ENCODE measurements at places on chromosomes 3 and 15.

DNA sequence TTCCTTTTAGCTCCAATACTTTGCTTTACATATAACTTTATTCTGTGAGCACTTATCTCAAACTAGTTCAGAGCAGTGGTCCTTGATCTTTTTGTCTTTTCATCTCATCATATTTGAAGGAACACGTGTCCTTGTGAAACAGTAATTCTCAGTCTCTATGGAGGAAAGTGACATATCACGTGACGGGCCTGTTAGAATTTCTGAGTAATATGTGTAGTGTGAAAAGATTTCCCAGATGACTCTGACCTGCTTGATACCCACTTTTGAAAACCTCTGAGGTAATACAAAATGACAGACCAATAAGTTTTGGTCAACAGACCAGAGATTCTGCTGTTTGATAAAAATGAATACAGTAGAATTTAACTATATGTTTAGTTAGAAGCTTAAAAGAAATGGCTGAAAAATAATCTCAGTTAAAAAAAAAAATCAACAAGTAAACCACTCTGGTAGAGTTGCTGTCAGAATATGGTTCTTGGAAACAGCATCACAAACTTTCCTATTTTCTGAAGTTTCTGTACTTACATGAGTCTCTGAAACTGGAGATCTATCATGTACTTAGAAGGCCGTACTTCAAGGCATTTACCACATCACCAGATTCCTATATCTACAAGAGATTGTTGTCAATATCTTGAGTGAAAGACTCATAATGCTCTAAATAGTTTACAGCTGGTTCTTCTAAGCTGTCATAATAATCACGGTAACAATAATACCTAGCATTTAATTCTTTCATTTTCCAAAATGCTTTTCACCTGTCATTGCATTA is 590.2 kb upstream of the TBL1XR1 start:
- DNase-seq, result no peak

DNA sequence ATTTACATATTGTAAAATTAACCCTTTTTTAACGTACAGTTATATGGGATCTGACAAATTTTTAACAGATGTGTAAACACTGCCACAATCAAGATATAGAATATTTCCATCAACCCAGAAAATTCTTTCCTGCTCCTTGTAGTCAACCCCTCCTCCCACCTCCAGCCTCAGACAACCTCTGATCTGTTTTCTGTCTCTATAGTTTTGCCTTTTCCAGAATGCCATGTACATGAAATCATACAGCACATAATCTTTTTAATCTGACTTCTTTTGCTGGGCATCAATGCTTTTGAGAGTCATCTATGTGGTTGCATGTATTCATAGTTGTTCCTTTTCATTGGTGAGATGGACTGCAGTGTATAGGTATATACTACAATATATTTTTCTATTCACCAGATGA is 153.0 kb downstream of the SMAD6 start:
- no peak for DNase-seq

- DNase-seq, result no peak
These were observed 522.1 kb downstream of the UNC13C start for GRCh38 chr15:54500330-54500729.

DNA sequence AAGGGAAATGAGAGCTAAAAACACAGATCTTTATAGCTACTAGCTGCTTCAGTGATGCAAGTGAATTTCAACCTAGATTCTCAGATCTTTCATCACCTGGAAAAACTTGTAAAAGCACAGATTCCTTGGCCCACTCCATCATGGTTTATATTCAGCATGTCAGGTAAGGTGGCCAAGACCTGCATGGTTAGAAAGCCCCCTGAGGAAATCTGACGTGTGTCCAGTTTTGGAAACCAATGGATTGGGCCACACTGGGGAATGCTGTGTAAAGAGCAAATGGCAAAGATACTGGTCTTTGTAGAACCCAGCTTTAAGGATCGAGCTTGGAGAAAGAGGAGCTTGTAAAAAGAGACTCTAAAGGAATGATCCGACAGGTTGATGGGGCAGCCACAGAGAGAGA is 397.0 kb upstream of the ARRDC4 start:
- DNase-seq, result no peak

DNA sequence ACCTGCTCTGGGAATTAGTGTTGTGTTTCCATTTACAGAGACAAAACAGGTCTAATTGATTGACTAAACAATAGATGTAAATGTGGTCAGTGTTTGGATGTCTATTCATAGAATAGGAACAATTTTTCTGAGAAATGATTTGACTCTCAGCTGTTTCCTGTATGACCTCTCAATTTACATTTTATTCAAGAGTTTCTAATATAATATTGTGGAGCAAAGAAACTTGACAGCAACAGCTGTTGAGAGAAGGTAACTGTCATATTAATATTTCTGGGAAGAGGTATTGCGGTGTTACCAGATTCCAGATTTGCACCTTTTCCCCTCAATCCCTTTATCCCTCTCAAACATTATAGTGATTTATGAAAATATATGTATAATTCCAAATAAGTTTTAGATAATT is 3.7 kb upstream of the NR1I2 start:
- DNase-seq, result no peak

GRCh38 chr3:106534206-106534605 is 665.4 kb upstream of the CBLB start:
- no peak for DNase-seq

DNA sequence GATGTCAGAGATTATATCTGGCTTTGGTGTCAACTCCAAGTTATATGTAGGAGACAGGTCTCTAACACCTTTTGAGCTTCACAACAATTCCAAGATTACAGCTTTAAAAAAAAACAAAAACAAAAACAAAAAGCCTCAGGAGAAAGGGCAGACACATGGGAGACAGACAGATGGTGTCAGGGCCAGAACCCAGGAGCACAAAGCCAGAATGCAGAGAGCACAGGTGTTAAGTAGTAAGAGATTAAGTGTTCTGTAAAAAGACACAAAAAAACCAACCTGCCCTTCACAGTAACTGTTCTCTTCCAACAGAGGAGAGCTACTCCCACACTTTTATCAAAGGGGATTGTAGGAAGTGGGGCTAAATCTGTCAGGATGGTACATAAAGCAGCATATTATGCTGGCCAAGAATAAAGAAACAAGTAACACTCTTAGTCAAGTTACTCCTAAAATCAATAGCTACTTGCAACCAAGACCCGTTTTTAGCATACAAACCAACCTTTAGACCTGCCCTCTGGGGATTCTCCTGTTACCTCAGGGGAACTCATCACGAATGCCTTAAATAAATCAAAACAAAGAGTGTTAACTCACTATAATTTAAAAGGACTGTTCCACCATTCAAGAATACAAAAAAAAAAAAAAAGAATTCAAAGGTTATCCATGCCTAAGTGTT is 5.9 kb downstream of the CPEB1 start:
- no peak for DNase-seq

GRCh38 chr3:172138792-172139507 is 99.6 kb downstream of the FNDC3B start:
- DNase-seq, result no peak

DNA sequence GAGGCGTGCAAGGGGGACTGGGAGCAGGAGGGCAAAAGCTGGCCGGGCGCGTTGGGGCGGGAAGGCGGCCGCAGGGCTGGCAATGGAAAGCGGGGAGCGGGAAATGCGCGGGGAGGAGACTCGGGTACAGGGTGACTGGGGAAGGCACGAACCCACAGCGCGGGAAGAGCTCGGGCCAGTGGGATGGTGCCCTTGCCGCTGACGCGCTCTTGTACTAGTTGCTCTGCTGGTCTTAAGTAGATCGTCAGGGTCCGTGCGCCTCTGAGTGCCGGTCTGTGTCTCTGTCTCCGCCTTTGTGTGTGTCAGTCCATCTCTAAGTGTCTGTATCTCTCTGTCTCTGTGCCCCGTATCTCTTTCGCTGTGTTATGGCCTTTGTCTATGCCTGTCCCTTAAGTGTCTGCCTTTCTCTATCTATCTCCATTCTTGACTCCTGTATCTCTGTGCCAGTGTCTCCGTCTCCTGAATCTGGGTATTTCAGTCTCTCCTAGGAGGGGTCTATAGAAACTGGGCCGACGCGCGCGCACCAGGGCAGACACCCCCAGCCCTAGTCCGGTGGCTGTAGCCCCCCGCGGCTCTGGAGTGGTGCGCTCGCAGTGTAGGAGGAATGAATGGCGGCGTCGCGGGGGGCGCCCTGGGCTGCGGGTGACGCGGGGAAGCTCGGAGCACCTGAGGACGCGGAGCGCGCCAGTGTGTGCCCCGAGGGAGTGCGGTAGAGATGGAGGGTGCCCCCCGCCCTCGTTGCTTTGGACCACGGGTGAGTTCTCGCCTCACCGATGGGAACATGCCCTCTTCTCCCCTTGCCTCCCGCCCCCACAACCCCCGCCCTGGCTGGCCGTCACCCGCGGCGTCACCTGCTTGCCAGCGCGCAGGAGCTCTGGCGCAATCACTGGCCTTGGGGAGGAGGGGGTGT is 756 bp upstream of the CAMK2N2 start:
- DNase-seq, result peak; percentile 91

All from NCI-H2081 (cell line).